Neural crest cell (in vitro differentiated cells): ENCODE measurements at places on chromosomes 2 and 18. TPM values are rescaled to one million over a fixed set of nuclear protein-coding genes. Genes with fewer than 3 reads are reported as not detected.
A peak's percentile ranks its signal among the peaks of the same experiment; 100 is the strongest.

GRCh38 chr2:68225119-68225632 is 27.2 kb downstream of the PPP3R1 start:
- DNase-seq = peak; percentile 8
- no peak overlapping the region for H3K4me3 ChIP-seq
- H3K27ac ChIP-seq = no peak overlapping the region
- H3K36me3 ChIP-seq = peaks cover 11% of the 10 kb centered on the region
- H3K4me1 ChIP-seq = peaks cover 33% of the 10 kb centered on the region
- H3K27me3 ChIP-seq = no peaks in the 10 kb centered on the region

KIF5C gene
- 63.3 and 66.7 TPM in 2 replicates for total RNA-seq

- H3K36me3 ChIP-seq = peaks cover 5% of the 10 kb centered on the region
- H3K27me3 ChIP-seq = peaks cover 18% of the 10 kb centered on the region
- peak overlapping the region; percentile 91 for H3K4me3 ChIP-seq
- peaks cover 29% of the 10 kb centered on the region for H3K4me1 ChIP-seq
Measured at GRCh38 chr2:156399950-156400705, 36.1 kb upstream of the GPD2 start.

STON1 gene
- total RNA-seq = 13.2 and 15.0 TPM in 2 replicates

- peak; percentile 55 for DNase-seq
- H3K27ac ChIP-seq = peak within 1 kb of the TSS; percentile 67
- H3K27me3 ChIP-seq = peaks cover 61% of the 10 kb centered on the region
- peaks cover 9% of the 10 kb centered on the region for H3K4me1 ChIP-seq
Measured at GRCh38 chr2:72887032-72887739, at the start of gene SPR. SPR (plus strand) TSS chr2:72887408; CDS start chr2:72887433, 25 bp downstream.

AGXT gene
- not detected in 2 replicates for total RNA-seq

- no peak for DNase-seq
- H3K4me1 ChIP-seq = no peaks in the 10 kb centered on the region
- no peak overlapping the region for H3K27ac ChIP-seq
- H3K4me3 ChIP-seq = no peak overlapping the region
Measured at GRCh38 chr2:16675781-16676180, 10.1 kb upstream of the CYRIA start.

MAP2 gene
- 119 and 123 TPM in 2 replicates for total RNA-seq

DNA sequence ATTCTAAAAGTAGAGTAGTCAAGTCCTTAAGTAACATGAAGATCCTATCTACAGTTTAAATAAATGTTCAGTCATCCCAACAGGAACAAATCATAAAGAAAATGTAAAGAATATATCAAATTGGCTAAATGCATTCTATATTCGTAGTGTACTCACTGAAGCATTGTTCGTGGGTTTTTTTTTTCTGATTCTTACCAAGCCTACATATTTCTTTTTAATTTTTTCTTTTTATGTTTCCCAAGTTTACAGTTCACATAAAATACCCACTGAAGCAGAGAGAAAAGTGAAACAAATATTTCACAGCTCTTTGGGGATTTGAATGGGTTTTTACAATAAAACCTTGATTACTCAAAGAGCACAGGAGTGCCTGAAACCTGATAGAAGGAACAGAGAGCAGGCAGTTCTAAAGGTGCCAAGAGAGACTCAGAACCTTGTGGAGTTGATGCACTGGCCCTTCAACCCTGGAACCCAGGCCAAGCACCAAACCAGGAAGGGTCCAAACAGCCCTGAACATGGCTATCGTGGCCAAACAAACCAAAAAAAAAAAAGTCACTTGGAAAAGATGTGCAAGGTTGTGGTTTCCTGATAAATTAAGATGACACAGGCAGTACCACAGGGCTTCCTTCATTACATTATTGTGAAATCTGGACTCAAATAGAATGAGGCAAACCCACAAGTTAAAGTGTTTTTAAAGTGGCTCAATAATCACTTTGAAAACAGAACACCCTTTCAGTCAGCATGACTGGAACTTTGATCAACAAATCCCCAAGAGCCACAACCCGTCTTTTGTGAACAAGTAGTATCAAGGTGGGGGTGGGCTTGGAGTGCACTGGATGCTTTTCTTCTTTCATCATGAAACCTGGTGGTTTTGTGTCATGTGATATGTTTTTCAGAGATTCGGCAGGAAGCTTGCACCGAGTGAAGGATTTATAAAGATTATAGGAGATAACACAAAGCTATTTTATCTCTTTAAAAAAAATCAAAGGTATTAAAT is 245.0 kb upstream of the FN1 start:
- H3K27me3 ChIP-seq = no peaks in the 10 kb centered on the region
- H3K36me3 ChIP-seq = no peaks in the 10 kb centered on the region
- H3K27ac ChIP-seq = peak overlapping the region; percentile 47

MGAT4A gene
- total RNA-seq = 11.5 and 12.2 TPM in 2 replicates

LIMS1 gene
- 25.8 and 30.9 TPM in 2 replicates for total RNA-seq

- no peak overlapping the region for H3K27ac ChIP-seq
- DNase-seq = no peak
- H3K36me3 ChIP-seq = no peaks in the 10 kb centered on the region
- H3K4me3 ChIP-seq = no peak overlapping the region
- H3K4me1 ChIP-seq = no peaks in the 10 kb centered on the region
Measured at GRCh38 chr2:162697111-162697510, 141.5 kb downstream of the KCNH7 start.

- peaks cover 8% of the 10 kb centered on the region for H3K36me3 ChIP-seq
- no peak for DNase-seq
- no peaks in the 10 kb centered on the region for H3K27me3 ChIP-seq
Measured at GRCh38 chr18:76476665-76477561, 18.1 kb downstream of the ZNF516 start.

GRCh38 chr2:84152462-84152861 is 306.6 kb downstream of the SUCLG1 start:
- H3K4me3 ChIP-seq = no peak overlapping the region
- H3K27me3 ChIP-seq = no peaks in the 10 kb centered on the region

GRCh38 chr2:25190536-25190935 is 22.2 kb upstream of the POMC start:
- H3K27me3 ChIP-seq = peaks cover 5% of the 10 kb centered on the region
- H3K36me3 ChIP-seq = no peaks in the 10 kb centered on the region
- H3K4me3 ChIP-seq = no peak overlapping the region
- H3K27ac ChIP-seq = no peak overlapping the region

GRCh38 chr2:99140860-99141109 is 722 bp upstream of the C2orf15 start:
- no peak for DNase-seq
- peak overlapping the region; percentile 97 for H3K4me3 ChIP-seq
- peaks cover 23% of the 10 kb centered on the region for H3K27me3 ChIP-seq
- peak overlapping the region; percentile 96 for H3K27ac ChIP-seq

FSHR gene
- total RNA-seq = not detected in 2 replicates

GRCh38 chr2:2642906-2643890 is 312.1 kb upstream of the MYT1L start:
- no peak overlapping the region for H3K4me3 ChIP-seq
- H3K27ac ChIP-seq = peak overlapping the region; percentile 17
- H3K27me3 ChIP-seq = peaks cover 2% of the 10 kb centered on the region

DNA sequence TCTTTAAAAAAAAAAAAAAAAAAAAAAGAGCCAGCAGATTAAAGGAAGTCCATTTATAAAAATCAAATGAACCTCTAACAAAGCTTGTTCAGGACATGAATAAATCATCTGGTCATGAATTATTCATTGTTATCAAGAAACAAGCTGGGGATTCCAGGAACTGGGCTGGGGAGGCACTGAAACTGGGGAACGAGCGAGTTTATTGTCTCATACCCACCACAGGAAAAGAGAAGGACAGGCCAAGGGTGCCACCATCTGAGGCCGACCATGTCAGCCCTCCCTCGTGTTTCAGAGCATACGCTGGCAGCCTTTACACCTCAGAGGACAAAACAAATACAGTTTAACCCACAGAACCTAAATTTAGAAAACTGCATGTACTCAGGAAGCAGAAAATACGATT is 164.2 kb downstream of the VWC2L start:
- no peaks in the 10 kb centered on the region for H3K27me3 ChIP-seq
- DNase-seq = no peak
- peak overlapping the region; percentile 92 for H3K27ac ChIP-seq
- H3K4me1 ChIP-seq = peaks cover 59% of the 10 kb centered on the region

- peaks cover 4% of the 10 kb centered on the region for H3K36me3 ChIP-seq
- H3K27ac ChIP-seq = no peak overlapping the region
- peaks cover 9% of the 10 kb centered on the region for H3K4me1 ChIP-seq
- H3K27me3 ChIP-seq = no peaks in the 10 kb centered on the region
Measured at GRCh38 chr2:226495466-226496272, 304.0 kb downstream of the IRS1 start.

DNA sequence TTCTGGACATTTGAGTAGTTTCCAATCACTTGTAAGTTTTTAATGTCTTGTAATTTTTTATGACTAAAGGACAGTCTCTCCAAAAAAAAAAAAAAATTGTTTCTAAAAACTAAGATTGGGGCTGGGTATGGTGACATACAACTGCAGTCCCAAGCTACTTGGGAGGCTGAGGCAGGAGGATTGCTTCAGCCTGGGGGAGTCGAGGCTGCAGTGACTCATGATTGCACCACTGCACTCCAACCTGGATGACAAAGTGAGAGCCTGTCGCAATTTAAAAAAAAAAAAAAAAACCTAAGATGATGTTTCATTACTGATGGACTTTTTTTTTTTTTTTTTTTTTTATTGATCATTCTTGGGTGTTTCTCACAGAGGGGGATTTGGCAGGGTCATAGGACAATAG is 34.4 kb upstream of the PKDCC start:
- H3K36me3 ChIP-seq = peaks cover 5% of the 10 kb centered on the region
- no peak overlapping the region for H3K4me3 ChIP-seq
- no peak overlapping the region for H3K27ac ChIP-seq
- DNase-seq = no peak

DNA sequence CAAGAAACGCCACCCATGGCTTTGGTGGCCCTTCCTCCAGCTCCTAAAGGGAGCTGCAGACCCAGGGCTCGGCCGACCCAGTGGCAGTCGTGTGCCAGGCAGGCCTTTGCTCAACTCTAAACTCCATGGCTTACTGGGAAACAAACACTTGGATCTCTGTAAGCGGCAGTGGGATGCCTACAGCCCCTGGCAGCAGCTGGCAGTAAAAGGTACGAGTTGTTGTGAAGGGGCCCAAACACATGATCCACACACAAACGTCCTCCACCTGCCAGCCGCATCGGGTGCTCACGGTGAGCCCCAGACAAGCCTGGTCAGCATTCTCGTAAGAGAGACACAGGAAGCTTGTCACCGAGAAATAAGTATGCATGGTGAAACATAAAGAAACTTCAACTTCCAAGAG is 214.9 kb downstream of the MGAT5 start:
- no peaks in the 10 kb centered on the region for H3K36me3 ChIP-seq
- no peak overlapping the region for H3K27ac ChIP-seq
- H3K27me3 ChIP-seq = no peaks in the 10 kb centered on the region

LRPPRC gene
- 131 and 138 TPM in 2 replicates for total RNA-seq

DNA sequence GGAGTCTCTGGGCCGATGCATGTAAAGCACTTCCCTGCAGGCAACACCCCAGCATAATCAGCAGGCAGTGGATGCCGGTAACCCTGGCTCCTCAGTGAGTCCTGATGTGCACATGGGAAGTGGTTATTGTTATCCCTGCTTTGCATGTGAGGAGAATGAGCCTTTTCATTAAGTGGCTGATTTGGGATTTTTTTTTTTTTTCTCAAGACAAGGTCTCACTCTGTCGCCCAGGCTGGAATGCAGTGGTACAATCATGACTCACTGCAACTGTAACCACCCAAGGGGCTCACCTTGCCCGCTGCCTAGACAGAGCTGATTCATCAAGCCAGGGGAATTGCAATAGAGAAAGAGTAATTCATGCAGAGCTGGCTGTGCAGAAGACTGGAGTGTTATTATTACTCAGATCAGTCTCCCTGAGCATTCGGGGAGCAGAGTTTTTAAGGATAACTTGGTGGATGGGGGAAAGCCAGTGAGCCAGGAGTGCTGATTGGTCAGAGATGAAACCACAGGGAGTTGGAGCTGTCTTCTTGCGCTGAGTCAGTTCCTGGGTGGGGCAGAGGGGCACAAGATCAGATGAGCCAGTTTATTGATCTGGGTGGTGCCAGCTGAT is 95.4 kb downstream of the SOCS6 start:
- no peak for DNase-seq
- peaks cover 59% of the 10 kb centered on the region for H3K4me1 ChIP-seq
- H3K4me3 ChIP-seq = peak overlapping the region; percentile 2
- no peaks in the 10 kb centered on the region for H3K27me3 ChIP-seq
- peak overlapping the region; percentile 9 for H3K27ac ChIP-seq

GRCh38 chr2:233197022-233197421 is 54.5 kb upstream of the ATG16L1 start:
- no peaks in the 10 kb centered on the region for H3K4me1 ChIP-seq
- no peak for DNase-seq
- peak overlapping the region; percentile 95 for H3K27ac ChIP-seq
- H3K27me3 ChIP-seq = no peaks in the 10 kb centered on the region
- no peaks in the 10 kb centered on the region for H3K36me3 ChIP-seq

GRCh38 chr2:229818230-229818629 is 103.6 kb downstream of the TRIP12 start:
- H3K36me3 ChIP-seq = peaks cover 21% of the 10 kb centered on the region
- no peak for DNase-seq
- no peak overlapping the region for H3K4me3 ChIP-seq
- H3K27me3 ChIP-seq = no peaks in the 10 kb centered on the region
- no peak overlapping the region for H3K27ac ChIP-seq
- peaks cover 4% of the 10 kb centered on the region for H3K4me1 ChIP-seq

GRCh38 chr18:31631526-31631925 is 39.8 kb downstream of the TTR start:
- H3K36me3 ChIP-seq = peaks cover 49% of the 10 kb centered on the region
- no peaks in the 10 kb centered on the region for H3K27me3 ChIP-seq
- no peak overlapping the region for H3K4me3 ChIP-seq
- no peak overlapping the region for H3K27ac ChIP-seq
- H3K4me1 ChIP-seq = no peaks in the 10 kb centered on the region
- DNase-seq = no peak

DNA sequence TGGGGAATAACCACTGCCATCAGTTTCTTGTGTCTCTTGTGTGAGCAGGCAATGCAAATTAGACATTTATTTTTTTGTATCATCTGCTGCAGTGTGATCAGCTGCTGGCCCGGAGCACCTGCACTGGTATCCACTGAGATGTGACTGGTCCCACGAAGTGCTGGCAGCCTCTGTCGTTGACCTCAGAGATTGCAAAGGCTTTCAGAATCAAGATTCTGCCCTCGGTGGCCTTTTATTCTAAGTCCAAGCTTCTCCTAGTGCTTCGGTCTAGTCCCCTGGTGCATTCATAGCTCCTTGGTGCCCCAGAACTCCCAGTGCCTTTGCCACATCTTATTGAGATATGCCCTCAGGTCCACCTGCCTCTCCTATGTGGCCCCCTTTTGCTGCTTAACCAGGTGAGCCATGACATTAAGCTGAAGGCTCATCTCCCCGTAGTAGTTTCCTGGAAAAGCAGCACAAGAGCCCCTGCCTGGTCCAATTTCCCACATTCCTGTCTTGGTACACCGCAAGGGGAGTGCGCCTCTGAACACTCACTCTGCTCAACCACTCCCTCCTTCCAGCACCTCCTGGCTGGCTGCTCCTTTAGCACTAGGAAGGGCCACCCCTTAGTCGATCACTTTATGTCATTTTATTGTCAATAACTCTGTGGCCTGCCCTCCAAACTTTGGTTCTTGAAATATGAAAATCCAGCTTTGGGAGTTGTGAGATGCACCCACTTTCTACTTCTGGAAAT is 27.1 kb upstream of the MARCO start:
- DNase-seq = no peak
- H3K4me1 ChIP-seq = no peaks in the 10 kb centered on the region
- H3K36me3 ChIP-seq = no peaks in the 10 kb centered on the region
- H3K27me3 ChIP-seq = peaks cover 10% of the 10 kb centered on the region
- H3K27ac ChIP-seq = no peak overlapping the region
